NCI-H774 (cell line): ENCODE measurements at places on chromosomes 1 and 21.
A peak's percentile ranks its signal among the peaks of the same experiment; 100 is the strongest.

DNA sequence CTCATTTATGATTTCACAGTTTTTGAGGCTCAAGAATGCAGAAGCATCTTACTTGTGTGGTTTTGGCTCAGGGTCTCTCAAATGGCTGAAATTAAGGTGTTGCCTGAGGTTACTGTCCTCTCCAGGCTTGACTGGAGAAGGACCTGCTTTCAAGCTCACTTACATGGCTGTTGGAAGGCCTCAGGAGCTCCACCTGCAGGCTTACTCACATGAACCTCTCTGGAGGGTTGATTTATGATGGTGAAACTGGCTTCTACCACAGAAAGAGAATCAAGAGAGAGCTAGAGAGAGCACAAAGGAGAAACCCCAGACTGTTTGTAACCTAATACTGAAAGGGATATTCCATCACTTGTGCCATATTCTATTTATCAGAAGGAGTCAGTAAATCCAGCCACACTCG is 6.2 kb upstream of the KCNK2 start:
- DNase-seq: peak; percentile 28

GRCh38 chr1:113192242-113192641 is 119.2 kb downstream of the LRIG2 start:
- no peak for DNase-seq

- no peak for DNase-seq
Observed at GRCh38 chr1:40906781-40907400, 44.7 kb upstream of the CITED4 start.

DNA sequence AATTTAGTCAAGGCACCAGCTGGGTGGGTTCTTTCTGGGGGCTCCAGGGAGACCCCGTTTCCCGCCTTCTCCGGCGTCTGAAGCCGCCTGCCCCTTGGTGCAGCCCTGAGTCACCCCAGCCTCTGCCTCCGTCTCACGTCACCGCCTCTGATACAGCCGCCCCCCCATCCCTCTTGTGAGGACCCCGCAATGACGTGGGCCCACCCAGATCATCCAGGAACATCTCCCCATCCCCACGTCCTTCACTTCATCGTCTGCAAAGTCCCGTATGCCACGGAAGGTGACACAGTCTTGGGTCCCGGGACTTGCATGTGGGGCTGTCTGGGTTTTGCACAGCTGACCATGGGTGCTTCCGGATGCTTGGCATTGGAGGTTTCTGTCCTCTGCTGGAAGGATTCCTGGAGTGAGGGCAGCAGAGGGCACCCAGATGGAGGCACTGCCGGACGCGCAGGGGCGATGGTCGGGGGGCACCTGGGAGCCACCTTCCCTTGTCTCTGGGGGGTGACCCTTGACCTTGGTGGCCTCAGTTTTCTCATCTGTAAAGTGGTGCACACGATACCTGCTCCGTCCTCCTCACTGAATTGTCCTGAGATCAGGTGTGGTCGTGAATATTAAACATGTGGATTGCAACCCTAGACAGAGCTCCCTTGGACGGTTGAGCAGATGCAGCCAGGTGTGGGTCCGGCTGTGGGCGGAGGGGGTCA is 58.8 kb downstream of the PRKCZ start:
- DNase-seq: no peak

- DNase-seq: no peak
Observed at GRCh38 chr1:193763266-193763665, 576.9 kb upstream of the B3GALT2 start.

- DNase-seq: no peak
Observed at GRCh38 chr1:199868777-199869176, 158.7 kb upstream of the NR5A2 start.

DNA sequence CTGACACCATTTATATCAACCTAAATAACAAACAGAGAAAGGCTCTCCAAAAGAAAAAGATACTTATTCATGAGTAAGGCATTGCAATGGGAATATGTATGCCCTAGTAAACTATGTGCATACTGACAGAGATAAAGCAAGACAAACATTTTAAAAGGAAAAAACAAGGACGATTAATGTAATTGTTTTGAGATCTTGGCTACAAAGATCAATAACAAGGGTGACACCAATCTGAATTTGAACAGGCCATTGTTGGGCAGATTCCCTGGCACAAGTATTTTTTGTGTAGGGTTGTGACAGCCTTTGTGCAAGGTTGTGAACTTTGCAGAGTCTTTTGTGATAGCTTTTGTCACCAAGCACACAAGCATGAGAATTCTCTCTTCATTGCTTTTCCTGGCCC is 85.3 kb downstream of the EDEM3 start:
- no peak for DNase-seq

DNA sequence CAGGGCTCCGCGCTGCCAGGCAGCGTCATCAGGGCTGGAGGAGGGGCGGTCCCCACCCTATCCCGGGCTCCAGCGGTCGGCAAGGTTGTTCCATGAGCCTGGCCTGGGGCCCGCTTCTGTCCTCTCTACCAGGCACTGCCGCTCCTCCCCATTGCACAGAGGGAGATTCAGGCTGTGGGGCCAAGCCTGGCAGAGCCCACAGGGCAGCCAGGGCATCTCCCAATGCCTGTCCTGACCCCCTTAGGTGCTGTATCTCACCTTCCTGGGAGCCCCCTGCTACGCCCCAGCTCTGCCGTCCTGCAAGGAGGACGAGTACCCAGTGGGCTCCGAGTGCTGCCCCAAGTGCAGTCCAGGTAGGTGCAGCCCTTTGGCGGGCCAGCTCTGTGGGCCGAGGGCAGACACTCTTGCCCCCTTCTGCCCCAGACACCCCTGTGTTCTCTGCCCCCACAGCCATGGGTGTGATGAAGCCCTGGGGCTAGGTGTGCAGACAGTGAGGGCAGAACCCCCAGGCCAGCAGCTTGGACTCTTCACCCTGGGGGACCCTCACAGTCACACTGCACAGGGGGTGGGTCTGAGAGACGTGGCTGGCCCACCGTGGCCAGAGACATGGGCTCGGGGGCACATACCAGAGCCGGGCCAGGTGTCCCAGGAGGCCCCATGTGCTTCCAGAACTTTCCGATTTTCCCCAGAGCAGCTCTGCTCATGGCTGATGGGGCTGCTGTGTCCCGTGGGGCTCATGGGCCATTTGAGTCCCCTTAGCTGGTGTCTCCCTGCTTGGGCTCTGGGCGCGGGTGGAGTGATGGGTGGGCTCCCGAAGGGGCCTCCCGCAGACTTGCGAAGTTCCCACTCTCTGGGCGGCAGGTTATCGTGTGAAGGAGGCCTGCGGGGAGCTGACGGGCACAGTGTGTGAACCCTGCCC is 1.6 kb downstream of the TNFRSF14 start:
- DNase-seq: no peak

DNA sequence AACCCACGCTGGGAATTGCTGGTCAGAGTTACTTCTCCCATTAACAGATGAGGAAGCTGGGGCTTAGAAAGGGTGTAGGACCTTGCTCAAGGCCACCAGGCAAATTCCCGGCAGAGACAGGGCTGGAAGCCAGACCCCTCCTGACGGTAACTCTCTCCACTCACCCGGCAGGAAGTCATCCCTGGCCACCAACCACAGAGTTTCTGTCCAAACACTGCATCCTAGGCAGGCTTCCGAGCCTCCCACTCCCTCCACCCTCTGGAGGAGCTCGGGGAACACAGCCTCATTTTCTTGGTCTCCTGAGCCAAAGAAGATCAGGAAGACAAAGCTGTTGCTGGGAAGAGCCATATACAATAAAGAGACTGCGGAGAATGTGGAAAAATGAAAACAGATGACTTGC is 25.0 kb upstream of the ZNF436 start:
- DNase-seq: no peak

DNA sequence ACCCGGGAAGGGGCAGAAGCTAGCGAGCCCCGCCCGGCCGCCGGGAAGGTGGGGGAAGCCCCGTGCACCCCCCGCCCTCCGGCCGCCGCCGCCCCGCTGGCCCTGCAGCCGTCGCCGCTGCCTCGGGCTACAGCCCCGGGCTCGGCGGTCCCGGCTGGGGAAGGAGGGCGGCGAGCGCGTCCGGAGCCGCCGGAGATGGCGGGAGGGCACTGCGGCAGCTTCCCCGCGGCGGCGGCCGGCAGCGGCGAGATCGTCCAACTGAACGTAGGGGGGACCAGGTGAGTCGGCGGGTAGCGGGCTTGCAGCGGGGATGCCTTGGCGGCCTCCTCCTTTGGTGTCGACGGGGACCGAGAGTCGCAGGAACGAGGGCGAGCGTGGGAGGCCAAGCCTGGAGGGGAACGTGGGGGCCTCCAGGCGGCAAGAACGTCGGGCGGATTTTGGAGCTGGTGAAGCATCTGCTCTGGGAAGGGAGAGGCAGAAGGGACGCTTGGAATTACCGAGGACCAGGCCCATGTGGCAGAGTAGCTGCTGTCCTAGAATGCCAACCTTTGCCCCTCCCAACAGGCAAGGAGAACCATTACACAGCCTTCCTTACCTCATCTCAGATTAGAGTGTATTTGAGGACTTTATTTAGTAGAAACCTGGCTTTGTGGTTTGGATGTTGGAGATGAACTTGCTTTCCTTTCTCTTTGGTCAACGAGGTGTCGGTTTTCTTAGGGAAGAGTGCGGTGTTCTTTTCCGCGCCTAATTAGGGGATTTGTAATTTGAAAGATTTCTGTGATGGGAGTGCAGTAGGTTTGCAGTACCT is 591 bp downstream of the KCTD3 start:
- peak; percentile 57 for DNase-seq

DNA sequence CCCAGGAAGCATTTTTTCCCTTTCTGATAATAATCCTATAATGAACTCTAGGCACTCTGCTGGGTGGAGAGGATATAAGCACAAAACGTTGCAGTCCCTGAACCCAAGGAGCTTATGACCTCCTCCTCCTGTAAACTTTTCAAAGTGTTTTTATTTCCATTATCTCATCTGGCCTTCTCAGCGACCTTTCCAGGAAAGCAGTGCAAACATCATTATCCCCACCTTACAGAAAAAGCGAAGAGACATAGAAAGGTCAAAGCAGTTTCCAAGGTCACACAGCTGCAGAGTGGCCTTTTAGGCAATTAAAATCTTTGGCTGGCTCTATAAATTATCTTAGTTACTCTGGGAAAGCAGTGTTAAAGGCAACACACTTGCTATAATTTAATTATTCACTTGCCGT is 63.8 kb downstream of the OLFML3 start:
- DNase-seq: no peak

DNA sequence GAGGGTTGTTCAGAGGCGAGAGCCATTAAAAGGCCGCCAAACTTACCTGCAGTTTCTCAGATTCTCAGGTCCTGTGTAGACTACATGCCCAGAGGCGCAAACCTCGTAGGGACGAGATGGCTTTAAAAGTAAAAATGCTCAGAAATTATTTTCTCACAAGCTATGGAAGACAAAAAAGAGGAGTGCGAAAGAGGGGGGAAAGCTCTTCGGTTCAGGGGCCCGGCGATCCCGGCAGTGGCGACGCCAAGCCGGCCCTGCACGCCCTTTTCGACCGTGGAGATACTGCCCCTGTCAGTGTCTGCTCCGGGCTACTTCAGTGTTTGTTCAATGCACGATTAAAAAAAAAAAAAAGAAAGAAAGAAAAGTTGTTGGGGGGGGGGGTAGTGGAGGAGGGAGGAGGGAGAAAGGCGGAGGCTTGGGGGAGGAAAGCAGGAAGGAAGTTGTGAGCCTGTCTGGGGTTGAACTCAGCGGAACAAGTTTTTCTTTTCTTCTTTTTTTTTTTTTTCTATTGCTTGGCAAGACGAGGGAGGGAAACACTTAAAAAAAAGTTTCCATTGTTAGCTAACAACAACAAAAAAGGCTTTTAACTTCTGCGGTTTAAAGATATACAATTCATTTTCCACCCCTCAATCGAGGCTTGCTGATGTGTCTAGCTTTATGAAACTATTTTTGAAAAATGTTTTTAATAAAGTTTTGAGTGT is at the start of gene ITPKB:
Gene ITPKB, minus strand, starts transcription at position 288 of the 701 bp plus-strand sequence. CDS start 1,824 bp downstream, outside the sequence.
- no peak for DNase-seq

GRCh38 chr1:11561740-11562139 is 82.8 kb downstream of the DISP3 start:
- no peak for DNase-seq

DNA sequence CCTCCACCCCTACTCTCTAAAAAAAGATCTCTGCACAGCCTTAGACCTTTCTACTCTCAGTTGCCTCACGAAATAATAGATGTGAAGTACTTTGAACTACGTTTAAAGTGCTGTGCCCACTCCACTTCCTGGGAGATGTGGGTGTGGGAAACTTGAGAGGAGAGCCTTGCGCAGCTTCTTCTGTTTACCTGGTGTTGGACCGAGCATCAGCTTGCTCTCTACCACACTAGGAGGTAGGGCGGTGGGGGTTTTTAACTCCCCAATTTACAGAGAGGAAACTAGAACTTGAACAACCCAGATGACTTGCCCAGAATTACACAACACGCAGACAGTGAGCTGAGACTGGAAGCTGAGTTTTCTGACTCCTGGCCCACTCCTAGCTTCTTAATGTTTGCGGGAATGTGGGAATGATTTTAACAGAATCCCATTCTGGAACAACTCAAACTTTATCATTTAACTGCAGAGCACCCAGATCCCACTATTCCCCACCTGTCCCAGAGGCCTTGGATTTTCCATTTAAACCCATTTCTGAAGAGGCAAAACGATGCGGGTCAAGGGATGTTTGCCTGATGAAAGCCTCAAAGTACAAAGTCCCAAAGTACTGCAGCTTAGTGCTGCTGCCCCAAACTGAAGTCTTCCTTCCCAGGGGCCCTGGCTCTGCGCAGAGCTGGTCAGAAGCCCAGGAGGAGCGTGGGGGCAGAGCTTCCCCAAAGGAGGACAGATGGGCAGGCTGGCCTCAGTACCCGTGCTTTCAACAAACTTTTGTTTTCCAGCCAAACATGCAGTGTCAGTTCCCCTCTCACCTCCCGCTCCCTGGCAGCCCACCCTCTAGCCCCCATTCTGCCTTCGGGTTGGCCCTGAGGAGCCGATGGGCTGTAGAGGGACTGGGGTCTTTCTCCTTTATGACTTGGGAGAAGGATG is 19.0 kb downstream of the BTG2 start:
- DNase-seq: no peak

DNA sequence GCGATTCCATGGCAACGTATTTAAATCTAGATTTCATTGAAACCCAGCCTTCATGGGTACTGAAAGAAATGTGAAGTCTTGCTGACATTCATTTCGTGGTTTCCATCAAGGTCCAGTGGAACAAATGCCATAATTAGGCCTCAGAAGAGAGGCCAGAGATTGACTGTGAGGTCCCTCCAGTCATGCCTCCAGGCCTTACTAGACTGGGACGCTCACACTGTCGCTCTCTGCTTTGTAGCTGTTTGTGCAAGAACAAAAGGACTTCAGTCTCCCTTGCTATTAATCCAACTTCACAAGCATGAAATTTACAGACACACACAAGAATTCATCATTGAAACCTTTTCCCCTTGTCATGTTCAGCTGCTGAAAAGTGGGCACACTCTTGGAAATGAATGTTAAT is 180.4 kb upstream of the FOXD3 start:
- DNase-seq: no peak
